Epithelial cell of prostate (primary cell): ENCODE measurements at places on chromosomes 2 and 18.

DNA sequence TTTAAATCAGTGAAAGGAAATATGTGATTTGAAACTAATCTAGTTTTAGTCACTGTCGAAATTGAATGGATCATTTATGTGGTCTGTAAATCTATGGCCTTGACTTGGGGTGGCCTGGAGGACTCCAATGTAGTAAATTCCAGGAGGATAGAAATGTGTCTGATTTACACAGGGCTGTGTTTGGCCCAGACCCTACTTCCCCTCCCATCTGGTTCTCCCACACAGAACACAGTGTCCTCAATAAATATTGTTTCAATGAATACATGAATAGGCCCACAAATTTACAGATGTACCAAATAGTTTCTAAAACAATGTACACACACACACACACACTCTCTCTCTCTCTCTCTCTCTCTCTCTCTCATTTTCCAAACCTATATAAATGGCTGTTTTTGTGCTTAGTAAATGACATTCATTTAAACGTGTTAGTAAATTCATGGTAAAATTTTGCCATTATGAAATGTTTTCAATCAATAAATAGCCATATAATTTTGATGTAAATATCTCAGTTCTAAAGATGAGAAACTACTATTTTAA is 1.9 kb downstream of the CCDC68 start:
- DNase-seq: no peak

- no peak for DNase-seq
These were observed 12.8 kb downstream of the ANKRD62 start for GRCh38 chr18:12106471-12106870.

GRCh38 chr2:102513355-102513939 is 40.4 kb downstream of the SLC9A4 start:
- no peak for DNase-seq

- no peak for DNase-seq
These were observed 564.2 kb downstream of the TSN start for GRCh38 chr2:122319539-122320132.

- no peak for DNase-seq
These were observed 49.3 kb downstream of the TNS1 start for GRCh38 chr2:217953531-217953932.

DNA sequence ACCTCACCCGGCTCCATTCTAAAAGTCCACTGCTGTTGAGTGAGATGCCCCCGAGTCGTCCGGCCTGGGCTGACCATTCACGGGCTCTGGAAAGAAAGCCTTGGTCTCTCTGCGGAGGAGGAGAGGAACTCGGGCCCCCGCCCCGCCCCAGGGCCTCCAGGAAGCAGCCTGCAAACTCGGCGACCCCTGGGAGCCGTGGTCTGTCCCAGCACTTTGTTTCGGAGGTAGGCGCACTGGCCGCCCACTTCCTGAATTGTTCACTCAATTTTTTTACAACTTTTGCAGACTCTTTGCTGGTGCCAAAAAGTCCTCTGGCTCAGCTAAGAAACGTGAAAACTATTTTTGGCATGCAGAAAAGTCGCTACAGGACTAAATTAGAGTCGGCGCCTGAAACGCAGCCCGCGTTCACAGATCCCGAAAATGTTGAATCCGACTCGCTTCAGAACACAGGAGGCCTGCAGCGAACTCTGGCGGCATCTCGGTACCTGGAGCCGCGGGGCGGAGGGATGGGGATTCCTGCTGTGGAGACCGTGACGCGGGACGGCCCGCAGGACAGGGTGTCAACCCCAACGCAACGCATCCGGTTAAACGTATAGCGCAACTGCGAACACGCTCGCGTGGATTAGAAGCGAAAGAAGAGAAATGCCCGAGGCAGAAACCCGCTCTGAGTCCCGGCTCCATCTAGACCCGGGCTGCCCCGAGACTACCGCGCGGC is 1.5 kb downstream of the PXDN start:
- peak; percentile 69 for DNase-seq

- DNase-seq: no peak
These were observed 238.1 kb downstream of the TMEM182 start for GRCh38 chr2:102999958-103000357.
